Hepatic stellate cell (primary cell): ENCODE measurements at places on chromosomes 3 and 15.

GRCh38 chr3:126988451-126989021 is 5.6 kb downstream of the PLXNA1 start:
- DNase-seq = no peak

DNA sequence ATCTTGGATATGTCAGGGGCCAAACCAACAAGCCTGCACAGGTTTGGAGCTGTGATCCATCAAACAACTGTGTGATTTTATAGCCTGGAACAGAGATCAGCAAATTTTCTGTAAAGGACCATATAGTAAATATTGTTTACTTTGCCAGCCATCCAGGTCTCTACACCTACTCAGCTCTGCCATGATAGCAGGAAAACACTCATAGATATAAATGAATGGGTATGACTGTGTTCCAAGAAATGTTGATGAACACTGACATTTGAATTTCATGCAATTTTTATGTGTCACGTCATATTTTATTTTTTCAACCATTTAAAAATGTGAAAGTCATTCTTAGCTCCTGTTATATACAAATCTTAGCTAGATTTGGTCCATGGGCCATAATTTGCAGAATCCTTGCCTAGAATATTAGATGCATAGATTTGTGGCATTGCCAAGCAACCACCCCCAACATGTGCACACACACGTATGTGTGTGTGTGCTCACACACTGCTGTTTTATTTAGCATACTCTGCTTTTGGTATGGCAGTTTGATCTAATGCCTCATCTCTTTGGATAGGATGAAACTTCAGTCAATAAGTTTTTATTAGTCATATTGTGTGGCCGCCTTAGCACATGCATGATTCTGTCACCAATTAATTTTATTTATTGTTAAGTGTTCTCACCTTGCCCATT is 6.4 kb downstream of the ATXN7 start:
- DNase-seq = no peak

DNA sequence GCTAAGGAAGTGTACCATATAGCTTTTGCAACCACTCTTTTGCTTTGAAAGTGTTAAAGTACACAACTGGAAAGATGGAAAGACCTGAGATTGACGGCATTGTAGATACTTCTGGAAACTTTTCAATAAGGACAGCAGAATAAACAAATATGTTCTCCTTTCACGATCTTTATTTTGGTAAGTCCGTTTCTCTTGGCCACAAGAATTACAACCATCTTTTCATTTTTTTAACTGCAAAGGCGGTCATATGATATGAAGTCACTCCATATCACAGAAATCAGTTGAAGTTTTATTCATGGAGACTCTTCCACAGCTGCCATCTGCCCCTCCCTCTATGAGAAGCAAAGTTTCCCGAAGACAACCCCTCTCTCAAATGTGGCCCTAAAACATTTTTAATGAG is 303.4 kb upstream of the ICE2 start:
- DNase-seq = peak; percentile 5

DNA sequence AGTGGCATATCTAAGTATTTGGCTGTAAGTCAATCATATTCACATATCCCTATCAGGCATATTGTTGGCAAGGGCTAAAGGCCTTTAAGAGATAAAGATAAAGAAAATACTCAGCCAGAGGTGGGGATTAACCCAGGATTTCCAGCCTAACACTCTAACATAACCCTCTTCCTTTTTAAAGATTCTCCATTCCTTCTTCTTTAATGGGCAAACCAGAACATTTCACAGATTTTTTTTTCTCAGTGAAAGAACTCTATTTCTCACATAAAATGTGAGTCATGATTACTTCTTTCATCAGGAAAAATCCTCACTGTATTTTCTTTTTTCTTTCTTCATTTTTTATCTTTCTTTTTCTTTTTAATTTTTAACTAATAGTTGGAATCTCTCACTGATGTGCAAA is 200.4 kb downstream of the NR1D2 start:
- no peak for DNase-seq

- DNase-seq = no peak
Measured at GRCh38 chr3:73073091-73073707, 11.7 kb downstream of the EBLN2 start.

DNA sequence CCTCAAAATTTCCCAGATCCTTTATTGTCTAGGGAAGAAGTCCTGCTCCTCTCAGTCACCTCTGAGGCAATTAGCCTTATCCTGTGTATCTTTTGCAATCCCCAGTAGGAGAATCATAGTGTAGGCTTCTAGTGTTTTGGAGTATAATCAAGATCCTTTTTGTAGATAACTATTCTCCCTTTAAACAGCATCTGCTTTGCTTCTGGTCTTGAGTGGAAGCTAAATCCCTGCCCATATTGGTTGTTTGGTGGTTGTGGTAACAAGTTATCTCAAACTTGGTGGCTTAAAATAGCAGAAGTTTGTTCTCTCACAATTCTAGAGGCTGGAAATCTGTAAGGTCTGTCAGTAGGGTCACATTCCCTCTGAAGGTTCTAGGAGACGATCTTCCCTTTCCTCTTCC is 217.5 kb upstream of the RASGRP1 start:
- no peak for DNase-seq

- no peak for DNase-seq
Measured at GRCh38 chr3:50450209-50450921, 53.1 kb downstream of the CACNA2D2 start.

DNA sequence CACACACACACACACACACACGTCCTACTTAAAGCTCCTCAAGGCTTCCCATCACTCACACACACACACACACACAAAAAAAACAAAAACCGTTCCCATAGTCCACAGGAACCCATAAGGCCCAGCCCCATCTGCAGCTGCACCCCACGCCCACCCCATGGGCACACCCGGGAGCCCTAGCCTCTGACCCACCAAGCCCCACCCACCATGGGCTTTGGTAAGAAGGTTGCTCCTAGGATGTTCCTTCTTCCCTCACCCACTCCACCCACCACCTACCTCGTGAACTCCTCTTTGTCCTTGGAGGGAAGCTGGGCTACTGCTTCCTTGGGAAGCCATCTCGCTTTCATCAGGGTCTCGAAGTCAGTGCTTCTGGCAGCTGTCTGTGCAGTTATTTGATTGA is 115.1 kb downstream of the TPRA1 start:
- DNase-seq = no peak

DNA sequence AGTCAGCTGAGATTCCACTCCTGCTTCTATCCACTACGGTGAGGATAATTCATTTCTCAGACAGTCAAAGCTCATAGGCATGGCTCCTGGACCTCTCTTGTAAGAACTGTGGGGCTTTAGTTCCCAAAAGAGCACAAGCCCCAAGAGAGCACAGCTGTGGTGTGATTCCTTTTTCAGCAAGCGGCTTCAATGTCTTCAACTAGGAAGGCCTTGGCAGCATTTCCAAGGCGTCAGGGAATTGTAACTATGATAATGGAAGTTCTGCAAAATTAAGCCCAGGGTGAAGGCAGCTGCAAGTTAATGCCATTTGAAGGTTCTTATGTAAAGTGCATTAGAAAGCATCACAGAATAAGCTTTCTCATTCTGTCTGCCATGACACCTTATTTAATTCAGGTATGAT is 657.1 kb downstream of the GRM7 start:
- DNase-seq = no peak

- DNase-seq = no peak
Measured at GRCh38 chr3:97991293-97991682, 19.1 kb upstream of the RIOX2 start.

DNA sequence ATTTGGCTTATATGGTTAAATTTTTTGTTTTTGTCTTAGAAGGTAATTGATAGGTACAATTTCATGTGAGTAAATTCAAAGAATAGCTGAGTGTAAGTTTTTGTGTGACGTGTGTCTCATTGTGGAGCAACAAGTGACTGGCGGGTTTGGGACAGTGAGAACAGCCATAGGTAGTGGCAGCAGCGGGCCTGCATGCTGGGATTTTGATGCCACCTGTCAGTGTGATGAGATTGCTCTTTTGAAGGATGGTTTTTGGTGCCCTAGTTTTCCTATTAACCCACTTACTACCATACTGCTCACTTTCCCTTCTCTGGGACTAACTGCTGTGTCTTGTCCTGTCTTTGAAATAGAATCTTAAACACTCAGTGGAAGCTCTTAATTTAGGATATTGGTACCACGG is 522.6 kb downstream of the NAALADL2 start:
- DNase-seq = no peak

GRCh38 chr3:37025561-37026335 is 32.4 kb downstream of the MLH1 start:
- no peak for DNase-seq

DNA sequence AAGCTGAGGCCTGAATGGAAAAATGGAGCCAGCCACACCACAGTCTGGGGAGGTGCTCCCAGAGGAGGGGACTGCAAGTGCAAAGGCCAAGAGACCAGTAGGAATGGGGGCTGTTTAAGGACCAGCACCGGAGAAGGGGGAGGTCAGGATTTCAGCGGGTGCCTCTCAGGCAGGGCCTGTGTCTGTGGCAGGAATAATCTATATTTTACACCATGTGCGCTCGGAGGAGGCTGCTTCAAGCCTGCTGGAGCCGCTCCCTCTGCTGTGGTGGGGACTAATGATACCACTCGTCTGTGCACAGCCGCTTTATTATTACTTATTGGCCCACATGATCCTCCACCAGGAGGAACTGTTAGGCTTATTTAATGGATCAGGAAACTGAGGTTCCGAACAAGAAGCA is 45.3 kb downstream of the TPRA1 start:
- no peak for DNase-seq

- DNase-seq = peak; percentile 5
Measured at GRCh38 chr15:31390777-31391486, 64.3 kb downstream of the KLF13 start.

DNA sequence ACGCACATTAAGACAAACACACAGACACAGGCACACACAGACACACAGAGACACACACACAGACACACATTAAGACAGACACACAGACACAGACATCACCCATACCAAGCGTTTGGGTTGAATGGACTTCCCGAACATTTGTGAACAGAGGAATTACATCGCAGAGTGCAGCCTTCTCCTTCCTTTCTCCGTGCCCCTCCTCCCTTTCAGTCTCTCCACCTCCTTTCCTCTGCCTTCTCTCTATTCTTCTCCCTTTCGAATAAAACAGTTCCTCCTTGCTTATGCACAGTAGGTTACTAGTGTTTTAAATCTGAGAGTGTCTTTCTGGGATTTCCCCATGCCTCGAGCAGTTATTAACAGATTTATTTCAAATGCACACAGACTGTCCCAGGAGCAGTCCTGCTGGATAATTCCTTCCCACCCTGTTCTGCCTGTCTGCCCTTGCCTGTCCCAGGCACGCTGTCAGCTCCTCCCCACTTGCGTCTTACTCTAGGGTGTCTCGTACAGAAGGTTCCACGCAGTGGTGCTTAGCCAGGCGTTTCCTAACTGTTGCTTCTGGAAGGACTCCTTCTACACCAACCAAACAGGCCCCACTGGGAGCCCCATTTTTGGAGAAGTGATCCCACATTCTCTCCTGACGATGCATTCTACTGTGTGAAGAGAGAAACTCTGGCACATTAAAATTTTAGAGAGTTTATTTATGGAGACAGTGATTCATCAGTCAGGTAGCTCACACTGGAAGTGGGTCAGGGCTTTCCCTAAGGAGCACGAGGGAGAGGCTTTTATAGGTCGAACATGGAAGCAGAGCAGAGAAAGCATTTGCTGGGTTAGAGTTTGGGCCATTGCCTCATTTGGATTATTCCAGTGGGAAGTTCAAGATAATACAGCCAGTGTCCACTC is 163.8 kb downstream of the SV2B start:
- DNase-seq = peak; percentile 18

DNA sequence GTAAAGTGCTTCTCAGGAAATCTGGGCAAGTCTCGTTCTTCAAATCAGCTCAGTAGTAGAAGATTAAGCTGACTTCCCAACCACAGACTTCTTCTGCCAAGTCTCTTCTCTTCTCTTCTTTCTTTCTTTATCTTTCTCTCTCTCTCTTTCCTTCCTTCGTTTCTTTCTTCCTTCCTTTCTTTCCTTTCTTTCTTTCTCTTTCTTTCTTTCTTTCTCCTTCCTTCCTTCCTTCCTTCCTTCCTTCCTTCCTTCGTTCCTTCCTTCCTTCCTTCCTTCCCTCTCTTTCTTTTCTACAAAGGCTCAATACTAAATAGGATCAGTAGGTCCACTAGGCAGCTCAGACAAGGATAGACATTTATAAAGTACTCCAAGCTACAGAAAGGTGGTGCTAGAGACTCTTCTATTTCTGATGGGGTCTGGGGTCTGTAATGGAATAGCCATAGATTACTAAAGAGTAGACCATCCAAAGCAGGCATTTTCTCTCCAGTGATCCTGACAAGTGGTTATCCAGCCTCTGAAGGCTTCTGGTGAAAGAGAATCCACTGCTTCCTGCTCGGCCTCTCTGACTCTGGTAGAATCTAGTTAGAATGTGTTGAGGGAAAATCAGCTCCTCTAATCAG is 100.8 kb downstream of the TPRG1 start:
- no peak for DNase-seq

DNA sequence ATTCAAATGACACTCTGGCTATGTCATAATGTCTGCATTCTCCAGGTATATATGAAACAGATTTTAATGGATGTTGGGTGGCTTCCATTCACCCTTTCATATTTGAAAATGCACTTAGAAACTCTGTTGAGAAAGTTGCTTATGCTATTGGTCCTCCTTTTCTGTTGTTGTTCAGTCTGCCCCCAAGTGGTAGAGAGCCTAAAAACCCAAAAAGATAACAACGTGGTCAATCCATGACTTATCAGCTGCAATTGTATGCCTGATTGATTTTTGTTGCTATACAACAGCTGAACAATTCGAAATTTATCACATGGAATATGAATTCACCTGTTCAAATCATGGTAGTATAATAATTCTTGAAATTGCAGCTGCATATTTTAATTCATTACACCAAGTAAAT is 279.8 kb downstream of the ROBO2 start:
- DNase-seq = no peak

GRCh38 chr3:134666466-134666865 is 15.6 kb upstream of the KY start:
- DNase-seq = peak; percentile 63

GRCh38 chr15:49079340-49080039 is 33.2 kb upstream of the SECISBP2L start:
- no peak for DNase-seq

DNA sequence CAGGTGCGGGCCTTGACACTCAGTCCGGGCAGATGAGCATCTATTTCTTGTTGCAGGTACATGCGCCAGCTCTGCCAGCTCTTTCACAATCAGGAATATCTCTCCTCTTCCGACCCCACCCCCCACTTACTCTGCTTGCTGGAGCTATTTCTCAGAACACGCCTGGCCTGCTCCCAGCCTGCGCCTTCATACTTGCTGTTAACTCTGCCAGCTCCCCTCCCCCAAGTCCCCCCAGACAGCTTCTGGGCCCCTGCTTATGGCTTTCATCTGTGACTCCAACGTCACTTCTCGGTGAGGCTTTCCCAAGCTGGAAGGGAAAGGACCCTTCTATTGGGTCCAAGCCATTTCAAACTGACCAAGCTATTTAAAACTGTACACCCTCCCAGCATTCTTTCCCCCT is 15.2 kb downstream of the MAGEF1 start:
- no peak for DNase-seq

DNA sequence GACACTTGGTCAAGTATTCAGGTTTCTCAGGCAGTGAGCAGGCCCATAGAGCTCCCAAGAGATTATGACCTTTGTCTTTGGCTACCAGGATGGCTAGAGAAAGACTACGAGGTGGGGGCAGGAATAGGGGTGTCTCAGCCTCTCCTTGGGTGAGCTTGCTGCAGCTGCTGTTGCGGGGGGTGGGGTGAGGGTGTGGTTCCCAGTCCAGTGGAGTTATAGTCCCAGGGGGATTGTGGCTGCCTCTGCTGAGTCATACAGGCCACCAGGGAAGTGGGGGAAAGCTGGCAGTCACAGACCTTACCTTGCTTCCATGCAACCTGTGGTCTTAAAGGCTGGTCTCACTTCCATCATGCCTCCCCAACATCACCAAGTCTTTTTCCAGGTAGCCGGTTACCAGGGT is 31.7 kb downstream of the ATP2C1 start:
- DNase-seq = peak; percentile 16

- DNase-seq = no peak
Measured at GRCh38 chr3:4310971-4311370, 7.8 kb downstream of the SETMAR start.
